Type B pancreatic cell (in vitro differentiated cells): ENCODE measurements at places on chromosomes 6 and 20. TPM values are rescaled to one million over a fixed set of nuclear protein-coding genes. Genes with fewer than 3 reads are reported as not detected.

The MYLK2 gene
- total RNA-seq = 0.21 and 0.77 TPM in 2 replicates

The SLC2A10 gene
- 12.3 and 15.8 TPM in 2 replicates for total RNA-seq

The CLPSL2 gene
- total RNA-seq = not detected in 2 replicates

The ZNF165 gene
- total RNA-seq = 4.3 and 8.4 TPM in 2 replicates

The RAB32 gene
- total RNA-seq = 19.1 and 21.9 TPM in 2 replicates

The FRMD1 gene
- total RNA-seq = 0.17 and 0.33 TPM in 2 replicates

The IRF4 gene
- total RNA-seq = 1.7 TPM in 1 of 2 replicates, not detected in the other

The POM121L2 gene
- 0.10 and 0.14 TPM in 2 replicates for total RNA-seq

The SNX21 gene
- 12.2 and 16.4 TPM in 2 replicates for total RNA-seq

The KCNK16 gene
- total RNA-seq = 22.6 and 41.1 TPM in 2 replicates

The KHDC1 gene
- 2.0 and 5.3 TPM in 2 replicates for total RNA-seq

The XKR7 gene
- total RNA-seq = 4.2 and 4.9 TPM in 2 replicates

DNA sequence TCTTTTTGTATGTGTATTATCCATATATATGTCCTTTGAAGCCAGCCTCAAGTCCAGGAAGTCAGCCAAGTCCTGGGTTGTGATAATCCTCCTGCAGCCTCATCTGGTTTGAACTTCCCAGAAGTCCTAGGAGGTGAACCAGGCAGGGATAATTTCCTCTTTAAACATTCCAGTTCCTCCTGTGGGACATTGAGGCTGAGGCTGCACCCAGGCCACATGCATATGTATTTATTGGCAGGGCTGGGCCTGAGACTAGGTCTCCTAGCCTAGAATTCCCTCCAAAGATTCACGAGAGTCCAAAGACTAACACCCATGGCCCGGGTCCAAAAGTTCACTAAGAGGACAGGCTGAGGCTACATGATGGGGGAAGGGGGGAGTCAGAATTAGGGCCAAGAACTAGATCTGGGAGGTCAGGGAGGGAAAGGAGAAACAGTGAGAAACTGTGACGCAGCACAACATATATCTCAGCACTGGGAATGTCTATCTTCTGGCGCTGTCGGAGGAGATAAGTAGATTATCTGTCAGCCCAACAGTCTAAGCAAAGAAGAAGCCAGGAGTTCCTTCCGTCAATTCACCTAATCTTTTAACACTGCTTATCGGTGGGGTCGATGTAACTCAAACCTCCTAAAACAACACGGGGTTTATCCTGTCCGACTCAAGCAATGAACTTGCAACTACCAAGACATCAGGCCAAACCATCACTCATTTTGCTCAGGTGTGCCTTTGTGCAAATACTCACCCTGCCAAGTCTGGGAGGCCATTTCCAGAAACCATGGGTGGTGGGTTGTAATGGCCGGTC lies 43.3 kb downstream of the SNX5 start:
- no peak for DNase-seq

- no peak for DNase-seq
Observed at GRCh38 chr6:164085091-164086075, 670.9 kb downstream of the QKI start.

DNA sequence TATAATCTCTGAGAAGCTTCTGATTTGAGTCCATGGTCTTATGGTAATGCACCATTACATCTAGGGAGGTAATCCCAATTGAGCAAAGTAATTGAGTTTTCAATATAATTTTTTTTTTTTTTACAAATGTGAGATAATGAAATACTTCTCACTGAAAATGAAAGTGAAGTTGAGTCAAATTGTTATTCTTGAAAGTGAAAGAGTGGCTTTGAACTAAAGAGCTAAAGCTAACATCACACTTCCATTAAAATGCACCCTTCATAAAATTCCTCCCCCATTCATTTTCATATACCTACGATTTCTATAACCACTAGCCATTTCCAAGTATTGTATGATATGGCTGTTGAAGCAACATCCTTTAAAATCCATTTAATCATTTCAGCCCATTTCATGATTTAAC lies 149.1 kb upstream of the IMPG1 start:
- no peak for DNase-seq

DNA sequence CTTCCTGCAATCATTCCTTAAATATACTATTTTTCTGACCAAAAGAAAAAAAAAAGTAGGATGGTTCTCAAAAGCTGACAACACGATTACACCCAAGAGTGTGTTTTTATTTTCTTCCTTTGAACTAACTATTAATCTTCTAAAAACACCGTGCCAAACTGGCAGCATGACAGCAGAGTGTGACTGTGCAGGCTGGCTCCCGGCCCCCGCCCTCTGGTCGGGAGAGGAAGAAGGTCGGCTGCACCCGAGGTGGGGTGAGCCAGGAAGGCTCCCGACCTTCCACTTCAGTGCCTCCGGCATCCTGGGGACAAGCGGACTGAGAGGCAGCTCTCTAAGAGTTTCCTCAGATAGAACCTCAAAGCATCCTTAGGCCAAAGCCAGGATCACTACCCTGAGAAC lies 29.2 kb downstream of the SLC22A23 start:
- no peak for DNase-seq

DNA sequence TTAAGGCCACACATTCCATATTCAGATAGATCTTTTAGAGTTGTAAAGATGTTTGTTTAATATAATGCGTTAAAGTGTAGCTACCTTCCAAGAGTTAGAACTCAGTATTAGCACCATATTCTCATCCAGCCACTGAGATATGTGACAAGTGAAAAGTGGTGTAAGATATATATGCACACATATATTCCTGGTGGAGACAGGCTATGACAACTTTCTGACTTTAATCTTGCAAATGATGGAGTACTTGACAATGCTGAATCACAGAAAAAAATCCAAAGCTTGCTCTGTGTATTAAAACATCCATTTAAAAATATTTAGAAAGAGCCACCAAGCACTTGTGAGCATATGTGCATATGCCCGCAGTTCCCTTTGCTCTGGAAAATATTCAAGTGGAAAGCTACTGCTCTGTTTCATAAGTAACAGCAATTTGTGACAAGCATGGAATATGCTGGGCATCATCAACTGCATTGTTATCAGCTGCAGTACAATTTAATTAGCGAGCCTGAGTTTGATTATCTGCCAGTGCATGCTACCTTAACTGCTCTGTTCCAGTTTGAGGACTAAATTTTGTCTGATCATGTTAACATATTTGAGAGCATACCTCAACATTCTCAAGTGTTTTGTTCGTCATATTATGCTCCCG lies 64.8 kb downstream of the VIP start:
- DNase-seq = no peak

DNA sequence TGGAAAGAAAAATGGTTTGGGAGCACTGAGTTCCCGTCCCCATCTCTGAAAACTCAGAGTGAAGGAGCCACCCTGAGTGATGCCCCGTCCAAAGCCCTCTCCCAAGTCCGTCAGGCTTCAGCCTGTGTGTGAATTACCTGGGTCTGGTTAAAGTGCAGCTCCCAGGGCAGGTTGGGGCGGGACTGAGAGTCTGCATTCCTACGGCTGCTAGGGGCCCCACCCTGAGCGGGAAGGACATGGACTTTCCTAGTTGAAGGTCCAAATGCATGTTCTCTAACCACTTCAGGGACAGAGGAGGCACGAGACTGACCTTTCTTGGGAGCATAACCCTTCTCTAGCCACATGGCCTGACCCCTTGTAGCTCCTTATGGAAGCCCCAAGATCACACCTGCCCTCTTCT lies 97.2 kb downstream of the SYNDIG1 start:
- no peak for DNase-seq

- no peak for DNase-seq
Observed at GRCh38 chr6:108200631-108201030, 34.8 kb downstream of the NR2E1 start.

DNA sequence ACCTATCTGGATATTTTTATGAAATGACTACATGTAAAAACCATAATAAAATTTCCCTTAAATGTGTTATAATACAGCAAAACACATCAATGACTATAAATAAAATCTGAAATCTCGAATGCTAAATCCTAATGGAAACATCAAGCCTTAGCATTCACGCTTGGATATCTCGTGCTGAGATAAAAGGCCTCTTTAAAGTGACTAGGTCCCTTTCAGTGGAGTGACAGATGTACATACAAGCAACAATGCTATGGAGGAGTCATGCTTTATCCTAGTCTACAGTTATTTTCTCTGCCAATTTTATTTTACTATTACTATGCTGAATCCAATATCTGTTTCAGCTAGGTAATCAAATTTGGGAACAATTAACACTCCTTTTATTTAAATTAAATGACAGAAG lies 72.4 kb downstream of the MAP3K7 start:
- no peak for DNase-seq

DNA sequence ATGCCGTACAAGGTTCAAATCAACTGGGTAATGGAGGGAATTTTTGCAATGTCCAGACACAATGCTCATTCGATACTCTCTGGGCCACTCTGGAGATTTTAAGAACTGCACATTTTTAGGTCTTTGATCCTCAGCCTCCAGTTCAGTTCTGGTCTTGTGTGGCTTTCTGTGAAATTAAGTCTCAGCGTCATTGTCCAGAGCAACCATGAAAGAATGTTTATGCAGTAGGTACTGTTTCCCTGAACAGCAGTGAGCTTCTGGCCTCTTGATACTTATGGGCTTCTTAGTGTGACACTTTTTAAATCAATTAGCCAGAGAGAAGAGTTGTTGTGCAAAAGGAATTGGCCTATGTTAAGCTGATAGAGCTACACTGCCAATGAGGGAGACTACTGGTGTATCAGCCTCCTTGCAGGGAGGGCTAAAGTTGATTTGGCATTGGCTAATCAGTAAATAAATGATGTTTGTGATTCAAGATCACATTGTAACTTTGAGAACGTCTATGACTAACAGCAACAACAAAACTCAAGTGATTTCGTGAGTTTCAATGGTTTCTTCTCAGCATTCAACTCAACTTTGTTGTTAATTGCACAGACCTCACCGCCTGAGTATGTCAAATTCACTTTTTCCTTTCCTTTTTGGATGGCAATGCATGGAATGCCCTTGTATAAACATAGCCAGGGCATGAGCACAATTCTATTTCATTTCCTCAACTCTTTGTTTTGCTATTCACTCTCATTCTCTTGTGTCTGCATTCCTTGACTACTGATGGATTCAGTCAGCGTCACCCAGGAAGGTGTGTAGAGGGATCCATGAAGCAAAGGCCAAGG lies 85.1 kb downstream of the GJA1 start:
- no peak for DNase-seq

GRCh38 chr20:19253316-19253715 lies 40.9 kb downstream of the SLC24A3 start:
- DNase-seq = no peak

- no peak for DNase-seq
Observed at GRCh38 chr20:41407607-41408006, 41.0 kb upstream of the EMILIN3 start.

GRCh38 chr6:16388488-16388887 lies 150.1 kb downstream of the GMPR start:
- no peak for DNase-seq

DNA sequence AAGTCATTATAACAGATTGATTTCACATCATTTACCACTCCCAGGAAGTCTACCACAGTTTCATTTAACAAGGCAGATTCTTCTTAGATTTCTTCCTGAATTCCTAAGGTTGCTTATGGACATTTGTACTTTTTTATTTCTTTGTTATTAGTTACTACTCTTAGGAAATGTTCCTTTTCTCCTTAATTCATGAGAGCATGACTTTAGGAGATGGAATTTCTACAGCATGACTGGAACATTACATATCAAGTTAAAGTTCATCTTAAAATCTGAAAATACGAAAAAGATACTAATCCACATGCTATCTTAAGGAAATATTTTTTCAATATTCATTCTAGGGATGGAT lies 22.3 kb downstream of the CNKSR3 start:
- DNase-seq = no peak

- DNase-seq = no peak
Observed at GRCh38 chr6:111439171-111439570, 43.8 kb downstream of the REV3L start.

DNA sequence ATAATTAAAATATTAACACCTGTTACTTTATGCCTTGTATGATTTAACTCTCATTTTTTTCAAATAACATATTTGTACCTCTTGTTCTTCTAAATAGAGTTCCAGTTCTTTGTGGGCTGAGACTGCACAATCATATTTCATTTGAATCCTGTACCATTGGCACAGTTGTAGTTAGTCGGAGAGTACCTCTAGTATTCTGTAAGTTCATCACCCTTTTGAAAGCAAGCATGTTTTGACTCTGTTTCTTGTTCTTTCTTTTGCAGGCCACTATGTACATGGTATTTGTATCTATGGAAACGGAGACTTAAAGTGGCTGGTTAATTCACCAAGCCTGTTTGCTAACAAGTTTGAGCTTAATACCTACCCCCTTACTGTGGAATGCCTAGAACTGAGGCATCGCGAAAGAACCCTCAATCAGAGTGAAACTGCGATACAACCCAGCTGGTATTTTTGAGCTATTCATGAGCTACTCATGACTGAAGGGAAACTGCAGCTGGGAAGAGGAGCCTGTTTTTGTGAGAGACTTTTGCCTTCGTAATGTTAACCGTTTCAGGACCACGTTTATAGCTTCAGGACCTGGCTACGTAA lies 68.2 kb downstream of the C6orf52 start:
- no peak for DNase-seq

DNA sequence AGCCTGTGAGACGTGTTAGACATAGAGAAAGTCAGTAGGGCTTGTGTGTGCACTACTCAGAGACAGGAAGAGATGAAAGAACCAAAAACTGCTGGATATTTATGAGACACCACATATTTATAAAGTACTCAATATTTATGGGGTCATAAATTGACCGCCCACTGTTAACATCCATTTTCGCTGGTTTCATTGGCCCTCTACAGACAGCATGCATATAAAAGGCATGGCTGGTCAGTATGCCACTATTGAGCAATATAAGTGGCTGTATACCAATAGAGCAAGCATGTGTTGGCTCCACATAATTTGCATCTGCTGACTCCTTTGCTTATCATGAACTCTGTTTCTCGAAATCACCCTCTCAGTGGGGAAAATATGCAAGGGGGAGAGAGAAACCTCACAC lies 110.3 kb upstream of the BTN3A2 start:
- DNase-seq = no peak

DNA sequence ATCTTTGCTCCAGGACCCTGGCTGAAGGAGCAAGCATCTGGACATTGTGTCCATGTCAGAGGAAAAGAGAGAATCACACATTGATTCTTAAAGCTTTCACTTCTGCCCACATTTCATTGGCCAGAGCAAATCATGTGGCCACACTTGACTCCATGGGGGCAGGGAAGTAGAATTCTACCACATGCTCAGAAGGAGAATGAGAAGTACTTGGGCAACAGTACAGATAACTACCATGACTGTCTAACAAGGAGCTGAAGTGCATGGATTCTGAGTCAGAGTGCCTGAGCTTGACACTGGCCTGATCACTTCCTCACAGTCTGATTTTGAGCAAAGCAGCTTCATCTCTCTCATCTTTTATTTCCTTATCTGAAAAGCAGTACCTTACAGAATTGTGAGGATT lies 38.6 kb downstream of the GHRH start:
- DNase-seq = no peak

- no peak for DNase-seq
Observed at GRCh38 chr6:118867181-118867580, 26.8 kb upstream of the ASF1A start.
